ENCODE measurements at places on chromosomes 2 and 18.

- no peak for DNase-seq
Measured at GRCh38 chr2:234169674-234170073, 119.2 kb downstream of the SPP2 start.

GRCh38 chr2:188466761-188467160, 175.1 kb downstream of the GULP1 start:
- no peak for DNase-seq

GRCh38 chr18:66999003-66999402, 395.1 kb upstream of the CDH19 start:
- no peak for DNase-seq

GRCh38 chr2:235640377-235640776, 146.5 kb downstream of the AGAP1 start:
- no peak for DNase-seq

DNA sequence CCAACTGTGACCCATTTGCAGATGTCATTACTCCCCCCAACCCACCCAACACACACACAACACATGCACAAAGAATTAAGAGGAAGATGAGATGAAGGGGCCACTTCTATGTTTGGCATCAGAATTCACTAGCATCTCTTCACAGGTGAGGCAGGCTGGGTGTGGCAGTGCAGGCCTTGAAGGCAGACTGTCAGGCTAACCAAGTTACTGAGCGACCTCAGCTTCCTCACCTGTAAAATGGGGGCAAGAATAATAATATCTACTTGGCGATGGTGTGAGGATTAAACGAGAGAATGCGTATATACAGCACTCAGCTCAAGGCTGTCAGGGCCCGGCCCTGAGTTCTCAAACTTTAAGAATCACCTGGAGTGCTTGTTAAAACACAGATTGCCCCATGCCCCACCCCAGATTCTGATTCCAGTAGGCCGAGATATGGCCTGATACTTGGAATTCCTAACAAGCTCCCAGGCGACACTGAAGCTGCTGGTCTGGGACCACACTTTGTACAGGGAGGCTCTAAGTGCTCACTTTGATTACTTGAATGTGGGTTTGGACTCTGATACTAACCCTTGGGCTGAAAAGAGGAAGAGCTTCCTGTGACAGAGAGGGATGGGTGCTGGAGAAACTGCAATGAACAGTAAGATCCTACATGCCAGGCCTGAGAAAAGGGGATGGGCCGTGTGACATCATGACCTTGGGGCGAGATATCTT, 1.1 kb downstream of the ACTG2 start:
- no peak for DNase-seq

DNA sequence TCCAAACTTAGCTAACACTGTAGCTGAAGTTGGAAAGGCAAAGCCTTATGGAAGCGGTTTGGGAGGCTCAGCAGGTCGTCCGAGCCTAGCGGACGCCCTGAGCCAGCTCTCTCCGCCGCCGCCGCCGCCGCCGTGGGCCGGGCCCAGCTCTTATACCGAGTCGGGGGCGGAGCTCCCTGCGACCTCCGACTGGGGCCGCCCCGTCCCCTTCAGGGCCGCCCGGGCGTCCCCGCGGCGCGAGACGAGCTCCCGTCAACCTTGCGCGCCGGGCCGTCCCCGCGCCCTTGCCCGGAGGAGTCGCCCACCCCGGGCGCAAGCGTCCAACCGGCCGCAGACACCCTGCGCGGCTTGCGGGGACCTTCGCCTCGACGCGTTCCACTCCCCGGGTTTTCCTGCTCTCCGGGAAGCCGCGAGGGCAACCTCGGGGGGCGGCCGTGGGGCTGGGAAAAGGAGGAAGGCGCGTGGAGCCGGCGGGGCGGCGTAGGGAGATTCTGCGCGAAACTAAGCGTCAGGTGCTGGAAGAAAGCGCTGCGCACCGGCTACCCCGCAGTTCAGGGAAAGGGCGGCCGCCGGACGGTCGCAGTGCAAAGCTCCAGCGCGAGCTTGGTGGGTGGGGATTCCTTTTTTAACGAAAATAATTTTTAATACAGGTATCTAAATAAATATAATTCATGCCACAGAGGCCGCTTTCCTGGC, at the start of gene SLC40A1:
SLC40A1 (minus strand) TSS at position 129 of the 696 bp plus-strand sequence. CDS start 326 bp downstream, outside the sequence.
- DNase-seq: peak; percentile 30

DNA sequence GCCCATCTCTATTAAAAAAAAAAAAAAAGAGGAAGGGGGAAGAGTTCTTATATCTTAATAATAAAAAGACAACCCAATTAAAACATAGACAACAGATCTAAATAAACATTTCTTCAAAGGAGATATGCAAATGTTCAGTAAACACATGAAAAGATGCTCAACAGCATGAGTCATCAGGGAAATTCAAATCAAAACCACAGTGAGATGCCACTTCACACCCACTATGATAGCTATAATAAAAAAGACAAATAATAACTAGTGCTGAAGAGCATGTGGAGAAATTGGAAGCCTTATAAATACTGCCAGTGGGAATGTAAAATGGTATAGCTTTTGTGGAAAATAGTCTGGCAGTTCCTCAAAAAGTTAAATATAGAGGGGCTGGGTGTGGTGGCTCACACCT, 61.5 kb upstream of the CYP20A1 start:
- DNase-seq: no peak

DNA sequence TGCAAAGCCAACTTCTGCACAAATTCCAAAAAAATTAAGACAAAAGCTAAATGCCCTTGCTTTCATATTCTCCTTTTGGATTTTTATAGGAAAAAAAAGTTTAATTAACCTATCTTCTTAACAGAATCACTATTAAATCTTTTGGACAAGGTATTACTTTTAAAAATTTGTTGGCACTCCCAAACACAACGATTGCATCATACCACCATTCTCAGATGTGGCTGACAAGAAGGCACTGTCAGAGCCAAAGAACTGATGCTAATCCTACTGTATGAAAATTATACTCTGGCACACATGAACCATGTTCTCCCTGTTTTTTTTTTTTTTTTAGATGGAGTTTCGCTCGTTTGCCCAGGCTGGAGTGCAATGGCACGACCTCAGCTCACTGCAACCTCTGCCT, 58.4 kb downstream of the NOL10 start:
- DNase-seq: no peak

GRCh38 chr18:61876899-61877298, 15.9 kb downstream of the RNF152 start:
- DNase-seq: no peak

- DNase-seq: no peak
Measured at GRCh38 chr2:43745457-43745856, 28.4 kb upstream of the DYNC2LI1 start.

DNA sequence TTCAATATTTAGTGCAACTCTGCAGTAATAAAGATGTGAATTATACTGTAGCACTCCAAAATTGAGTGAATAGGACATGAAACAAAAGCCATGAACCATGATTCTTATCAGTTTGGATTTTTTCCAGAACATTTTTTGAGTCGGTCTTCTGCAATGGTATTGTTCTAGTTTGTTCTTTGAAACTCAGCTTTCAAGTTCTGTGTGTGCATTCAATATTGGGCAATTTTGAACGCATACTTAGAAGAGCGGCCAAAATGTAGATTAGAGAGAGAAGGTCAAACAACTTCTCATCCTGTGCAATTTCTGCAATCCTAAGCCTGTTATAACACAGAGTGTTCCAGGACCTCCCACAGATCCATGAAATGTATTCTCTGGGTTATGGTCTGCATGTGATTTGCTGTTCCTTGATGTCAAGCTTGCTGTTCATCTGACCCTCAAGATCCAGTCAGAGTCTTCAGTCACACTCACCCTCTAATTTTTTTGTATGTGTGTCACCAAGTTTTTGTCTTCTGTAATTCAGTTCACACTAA, 48.3 kb downstream of the TSPYL6 start:
- DNase-seq: no peak

- DNase-seq: no peak
Measured at GRCh38 chr2:29596584-29596983, 324.8 kb downstream of the ALK start.

- DNase-seq: no peak
Measured at GRCh38 chr18:5196253-5197031, 615 bp downstream of the AKAIN1 start.

DNA sequence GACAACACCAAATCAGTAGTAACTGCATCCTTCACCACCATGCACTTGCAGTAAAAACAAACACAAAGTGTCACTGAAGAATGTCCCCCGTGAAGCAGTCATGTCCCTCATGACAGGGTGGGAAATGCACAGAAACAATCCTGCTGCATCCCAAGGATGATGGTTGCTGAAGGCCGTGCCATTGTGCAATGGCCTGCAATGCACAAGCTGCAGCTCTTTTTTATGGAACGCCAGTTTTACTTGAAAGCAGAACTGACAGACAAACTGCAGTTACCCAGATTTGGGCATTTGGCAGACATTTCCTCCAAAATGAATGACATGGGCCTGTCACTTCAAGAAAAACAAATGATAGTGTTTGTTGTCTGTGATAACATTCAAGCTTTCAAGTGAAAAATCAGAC, 2.4 kb upstream of the CHST10 start:
- DNase-seq: no peak

- DNase-seq: no peak
Measured at GRCh38 chr2:98556344-98557033, 51.8 kb downstream of the COA5 start.

DNA sequence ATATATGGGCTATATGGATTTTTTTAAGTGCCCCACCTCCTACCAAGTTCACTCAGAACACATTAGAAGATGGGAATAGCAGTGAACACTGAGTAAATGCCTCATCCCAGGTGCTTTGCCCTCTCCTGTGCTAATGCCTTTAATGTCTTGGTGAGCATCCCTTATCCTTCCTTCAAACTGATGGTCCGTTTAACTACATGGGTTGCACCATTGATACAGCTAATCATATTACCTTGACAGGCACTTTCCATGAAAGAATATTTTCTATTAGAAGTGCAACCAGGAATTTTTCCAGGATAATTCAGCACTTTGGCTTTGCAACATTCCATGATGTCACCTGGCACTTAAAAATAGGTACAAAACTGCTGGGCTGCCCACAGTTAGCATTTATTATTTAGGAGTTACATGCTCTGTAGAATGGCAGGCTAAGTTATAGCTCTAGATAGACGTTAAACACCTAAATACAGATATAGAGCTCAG, 74.0 kb downstream of the WDPCP start:
- no peak for DNase-seq

DNA sequence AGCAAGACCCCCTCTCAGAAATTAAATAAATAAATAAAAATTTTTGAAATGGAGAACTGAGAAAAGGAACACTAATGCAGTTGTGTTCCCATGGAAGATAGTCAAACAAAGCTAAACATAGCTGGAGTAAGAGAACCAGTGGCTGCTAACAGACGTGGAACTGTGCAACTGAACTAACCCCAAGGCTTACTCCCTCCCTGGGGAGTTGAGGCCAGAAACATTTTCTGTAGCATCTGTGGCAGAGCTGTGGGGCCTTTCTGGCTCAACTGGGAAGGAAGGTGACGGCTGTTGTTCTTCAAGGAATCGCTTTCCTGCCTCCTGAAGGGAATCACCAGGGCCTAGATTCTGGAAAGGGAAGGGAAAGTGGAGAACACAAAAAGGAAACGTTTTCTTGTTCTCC, 53.9 kb upstream of the B3GNT2 start:
- no peak for DNase-seq

DNA sequence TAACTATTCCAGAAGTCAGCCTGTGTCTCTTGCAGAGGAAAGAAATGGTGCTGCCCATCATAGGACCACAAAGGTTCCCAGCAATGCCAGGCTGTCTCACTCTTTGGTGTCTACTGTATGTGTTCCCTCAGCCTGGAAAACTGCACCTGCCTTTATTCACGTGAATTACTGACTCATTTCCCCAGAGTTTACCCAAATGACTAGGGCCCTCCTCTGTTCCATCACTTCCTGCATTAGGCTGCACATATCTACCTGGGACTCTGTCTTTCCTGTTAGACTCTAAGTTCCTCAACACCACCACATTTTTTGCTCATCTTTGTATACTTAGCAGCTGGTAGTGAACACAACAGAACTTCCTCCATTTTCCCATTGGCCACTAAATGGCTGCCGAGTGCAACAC, 188.3 kb downstream of the FHOD3 start:
- DNase-seq: no peak

DNA sequence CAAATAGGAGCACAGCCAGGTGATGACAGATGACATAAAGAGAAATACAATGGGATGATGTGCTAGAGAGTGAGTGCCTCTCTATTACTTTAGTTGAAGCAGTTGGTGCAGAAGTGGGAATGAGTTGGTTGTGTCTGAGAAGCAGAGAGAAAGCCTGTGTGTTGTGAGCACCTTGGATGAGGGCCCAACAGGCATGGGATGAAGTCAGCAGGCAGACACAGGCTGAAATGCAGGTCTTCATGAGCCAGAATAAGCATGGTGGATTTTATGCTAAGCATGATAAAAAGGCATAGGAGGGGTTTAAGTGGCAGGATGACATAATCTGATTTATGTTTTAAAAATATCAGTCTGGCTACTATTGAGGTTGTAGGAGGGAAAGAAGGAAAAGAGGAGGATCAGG, 71.5 kb downstream of the KLHL14 start:
- DNase-seq: no peak

- DNase-seq: no peak
Measured at GRCh38 chr2:58876126-58876525, 635.0 kb upstream of the FANCL start.

DNA sequence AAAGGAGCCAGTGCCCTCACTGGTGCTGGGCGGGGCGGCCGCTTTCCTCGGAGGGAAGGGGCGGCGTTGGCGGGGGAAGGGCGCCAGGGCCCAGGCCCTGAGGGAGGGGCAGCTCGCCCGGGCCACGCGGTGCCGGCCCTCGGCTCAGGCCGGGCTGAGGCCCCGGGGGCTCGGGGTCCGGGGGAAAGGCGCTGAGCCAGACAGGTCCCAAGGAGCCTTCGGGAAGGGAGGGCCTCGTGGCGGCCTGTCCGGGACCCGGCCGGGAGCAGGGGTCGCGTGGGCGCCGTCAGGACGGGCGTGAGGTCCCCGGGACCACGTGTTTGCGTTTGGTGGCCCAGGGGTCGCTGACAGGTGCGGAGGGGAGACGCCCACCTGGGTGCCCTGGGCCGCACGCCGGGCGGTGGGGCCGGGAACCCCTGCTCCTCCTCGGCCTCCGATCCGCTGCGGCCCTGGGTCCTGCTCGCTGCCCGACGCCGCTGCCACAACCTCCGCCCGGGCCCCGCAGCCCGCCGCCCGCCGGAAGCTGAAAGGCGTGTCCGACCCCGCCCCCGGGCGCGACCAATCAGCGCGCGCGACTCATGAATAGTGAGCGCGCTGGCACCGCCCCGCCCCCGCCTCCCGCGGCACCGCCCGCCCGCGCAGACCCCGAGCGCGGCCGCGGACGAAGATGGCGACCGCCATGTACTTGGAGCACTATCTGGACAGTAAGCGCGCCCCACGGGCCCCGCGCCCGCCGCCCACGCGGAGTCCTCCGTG, at the start of gene ING5:
ING5 (plus strand) TSS at position 641 of the 756 bp plus-strand sequence; CDS start at position 668, 27 bp downstream.
- DNase-seq: peak; percentile 98

Data from activated CD8-positive, alpha-beta memory T cell treated with anti-CD3 and anti-CD28 coated beads for 1 hour (primary cell).